ENCODE measurements at places on chromosomes 12 and 14.

DNA sequence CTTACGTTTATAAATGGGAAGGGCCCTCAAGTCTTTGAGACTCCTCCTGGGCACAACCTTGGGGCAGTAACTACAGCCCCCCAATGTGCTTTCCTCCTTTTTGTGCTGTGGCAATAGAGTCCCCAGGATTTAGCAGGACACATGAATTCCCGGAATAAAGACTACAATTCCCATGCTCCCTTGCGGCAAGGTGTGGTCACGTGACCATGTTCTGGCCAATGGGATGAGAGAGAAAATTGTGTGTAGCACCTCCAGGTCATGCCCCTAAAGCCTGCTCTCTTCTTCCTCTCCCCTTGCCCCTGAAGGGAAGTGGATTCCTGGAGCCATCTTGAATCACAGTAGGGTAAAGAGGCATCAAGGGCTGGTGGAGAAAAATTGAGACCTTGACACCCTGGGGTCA is 295.1 kb upstream of the SFSWAP start:
- DNase-seq, result no peak

DNA sequence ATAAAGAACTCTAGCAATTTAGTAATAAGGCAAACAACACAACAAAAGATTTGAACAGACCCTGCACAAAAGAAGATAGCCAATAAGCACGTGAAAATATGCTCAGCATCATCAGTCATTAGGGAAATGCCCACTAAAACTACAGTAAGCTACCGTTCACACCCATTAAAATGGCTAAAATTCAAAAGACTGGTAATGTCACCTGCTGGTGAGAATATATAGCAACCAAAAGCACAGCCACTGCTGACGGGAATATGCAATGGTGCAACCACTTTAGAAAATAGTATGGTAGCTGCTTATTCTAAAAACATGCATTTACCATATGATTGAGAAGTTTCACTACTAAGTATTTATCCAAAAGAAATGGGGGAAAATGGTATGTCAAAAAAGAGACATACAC is 74.9 kb downstream of the DPF3 start:
- DNase-seq, result no peak

DNA sequence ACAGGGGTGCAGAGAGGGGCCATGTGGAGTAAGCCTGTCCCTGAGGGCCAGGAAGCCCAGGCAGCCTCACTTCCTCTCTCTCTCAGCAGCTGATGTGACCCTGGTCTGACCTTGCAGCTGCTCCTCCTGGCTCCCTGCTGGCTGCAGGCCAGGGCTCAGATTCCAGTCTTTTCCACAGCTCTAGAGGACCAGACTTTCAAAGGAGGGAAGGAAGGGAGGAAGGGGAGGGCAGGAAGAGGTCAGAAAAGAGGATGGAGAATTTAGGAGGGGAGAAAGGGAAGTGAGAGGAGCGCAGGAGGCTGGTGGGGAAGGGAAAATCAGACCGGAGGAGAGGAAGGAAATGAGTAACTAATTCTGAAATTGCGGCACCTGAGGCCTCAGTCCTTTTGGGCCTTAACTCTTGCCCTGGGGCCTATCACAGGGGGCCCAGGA is 40.9 kb upstream of the VASH1 start:
- no peak for DNase-seq

DNA sequence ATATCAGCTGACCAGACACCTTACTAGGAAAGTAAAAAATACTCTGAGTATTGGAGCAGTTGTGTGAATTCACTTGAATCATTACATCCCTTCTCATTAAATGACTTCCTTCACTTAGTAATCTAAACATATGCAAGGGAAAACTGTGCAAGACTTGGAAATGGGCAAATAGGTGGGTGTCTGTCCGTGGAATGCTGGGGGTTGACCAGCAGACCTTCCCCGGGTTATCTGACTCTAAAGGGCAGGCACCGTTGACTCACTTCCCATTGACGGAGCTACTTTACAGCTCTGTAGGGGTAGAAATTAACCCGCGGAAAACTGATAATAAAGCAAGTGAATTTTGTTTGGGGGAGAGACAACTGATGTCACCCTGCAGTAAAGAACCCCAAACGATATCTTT is 199.3 kb downstream of the TTC7B start:
- no peak for DNase-seq

DNA sequence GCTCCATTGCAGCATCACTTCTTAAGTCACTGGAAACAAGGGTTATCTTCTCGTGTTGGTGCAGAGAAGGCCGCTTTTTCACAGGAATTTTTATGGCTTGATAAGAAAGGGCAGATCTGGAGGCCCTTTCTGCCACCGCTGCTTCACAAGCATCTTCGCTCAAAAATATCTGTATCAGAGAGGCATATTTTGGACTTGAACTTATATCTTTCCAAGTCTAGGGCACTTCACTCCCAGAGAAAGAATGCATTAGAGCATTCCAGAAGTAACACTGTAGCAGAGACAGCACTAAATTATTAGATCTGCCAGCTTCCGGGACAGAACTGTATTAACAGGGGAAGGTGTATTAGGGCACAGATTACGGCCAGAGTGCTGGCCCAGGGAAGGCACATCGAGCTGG is 151.7 kb upstream of the AMIGO2 start:
- DNase-seq, result no peak

DNA sequence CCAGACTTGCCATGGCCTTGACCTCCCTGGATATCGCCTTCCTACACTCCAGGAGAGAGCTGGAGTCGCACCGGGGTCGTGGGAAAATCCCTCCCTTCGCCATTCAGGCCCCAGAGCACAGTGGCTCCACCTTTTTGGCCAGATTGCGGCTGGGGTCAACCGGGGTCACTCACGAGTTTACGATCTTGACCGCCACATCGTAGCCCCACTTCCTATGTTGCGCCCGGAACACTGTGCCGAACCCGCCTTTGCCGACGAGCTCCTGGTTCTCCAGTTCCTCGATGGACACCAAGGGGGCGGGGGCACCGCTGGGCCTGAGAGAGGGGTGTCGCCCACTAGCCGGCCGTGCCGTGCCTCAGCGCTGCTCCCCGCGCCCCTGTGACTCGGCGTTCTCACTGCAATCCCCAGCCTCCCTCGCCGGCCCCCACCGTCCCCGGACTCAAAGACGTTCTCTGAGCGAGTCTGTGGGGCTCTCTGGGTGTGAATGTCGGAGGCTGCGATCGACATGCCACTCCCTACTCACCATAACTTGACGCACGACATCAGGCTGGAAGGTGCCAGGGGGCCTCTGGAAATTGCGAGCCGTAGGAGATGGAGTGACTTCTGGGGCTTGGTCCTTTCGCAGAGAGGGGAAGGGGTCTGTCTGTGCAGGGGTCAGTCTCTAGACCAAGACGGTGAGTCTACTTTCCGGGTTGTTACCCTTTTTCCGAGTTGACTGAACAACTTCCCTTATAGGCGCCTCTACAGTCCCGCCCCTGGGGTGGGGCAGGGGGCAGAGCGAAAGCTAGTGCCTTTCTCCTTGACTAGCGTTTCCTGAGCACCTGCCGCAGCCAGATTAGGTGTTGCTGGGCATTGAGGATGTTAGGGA is at the start of gene RIPK3:
TSS of gene RIPK3 (minus strand) at position 708 of the 868 bp plus-strand sequence. CDS start at position 543, 165 bp downstream.
- DNase-seq, result no peak

GRCh38 chr12:28882444-28882843 is 266.6 kb upstream of the FAR2 start:
- DNase-seq, result no peak

DNA sequence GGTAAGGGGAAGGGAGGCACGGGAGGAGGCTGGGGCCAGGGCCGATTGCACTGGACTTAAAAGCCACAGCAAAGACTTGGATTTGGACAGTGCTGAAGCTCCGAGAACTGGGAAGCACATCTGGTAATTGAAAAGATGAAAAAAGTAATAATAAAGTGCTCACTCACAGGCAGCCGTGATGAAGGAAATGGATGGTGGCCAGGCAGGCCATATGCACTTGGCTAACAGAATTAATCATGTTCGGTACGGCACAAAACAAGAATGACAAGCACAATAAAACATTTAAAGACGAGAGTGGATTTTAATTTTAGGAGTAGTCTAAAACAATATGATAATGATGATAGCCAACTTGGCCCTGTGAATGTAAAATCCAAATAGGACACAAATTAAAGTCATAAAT is 154.3 kb downstream of the VRK1 start:
- no peak for DNase-seq

GRCh38 chr12:95411466-95411865 is 62.5 kb upstream of the METAP2 start:
- no peak for DNase-seq

DNA sequence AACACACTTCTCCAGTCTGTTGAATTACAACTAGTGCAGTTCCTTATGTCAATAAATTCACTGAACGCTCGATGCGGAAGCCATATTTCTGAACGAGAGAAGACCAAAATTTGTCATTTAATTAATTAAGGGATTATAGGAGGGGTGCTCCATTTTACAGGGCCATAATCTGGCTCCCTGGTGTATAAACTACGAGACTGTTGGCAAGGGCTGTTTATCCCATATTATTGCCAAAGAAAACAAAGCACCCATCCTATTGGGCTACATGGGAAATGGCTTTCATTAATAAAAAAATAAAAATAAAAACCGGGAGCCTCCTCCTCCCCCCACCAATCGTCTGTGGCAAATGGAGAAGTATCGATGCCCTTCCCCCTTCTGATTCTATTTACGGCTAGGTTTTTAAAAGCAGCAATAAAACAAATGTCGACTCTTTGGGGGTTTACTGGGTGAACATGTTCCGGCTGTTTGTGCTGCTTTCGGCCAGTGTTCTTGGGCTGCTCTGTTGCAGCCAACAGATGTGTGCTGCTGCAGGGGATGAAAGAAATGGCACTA is 24.8 kb downstream of the ATF7 start:
- no peak for DNase-seq

DNA sequence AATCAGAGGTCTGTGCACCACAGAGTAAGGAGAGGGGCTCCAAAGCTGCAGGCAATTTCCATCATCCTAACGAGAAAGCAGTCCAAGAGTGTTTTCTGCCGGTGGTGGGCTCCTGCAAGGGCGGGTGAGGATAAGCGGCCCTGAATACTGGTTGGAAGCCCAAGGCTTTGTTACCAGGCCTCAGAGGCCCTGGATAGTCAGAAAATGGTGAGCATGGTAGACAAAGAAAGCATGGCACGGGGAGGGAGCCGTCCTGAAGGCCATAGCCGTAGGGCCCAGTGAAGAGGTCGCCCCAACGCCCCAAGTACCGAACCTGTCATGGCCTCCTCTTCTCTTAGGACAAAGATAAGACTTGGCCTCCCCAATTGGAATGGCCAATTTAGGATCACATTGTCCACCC is 306.6 kb upstream of the FKBP4 start:
- no peak for DNase-seq

DNA sequence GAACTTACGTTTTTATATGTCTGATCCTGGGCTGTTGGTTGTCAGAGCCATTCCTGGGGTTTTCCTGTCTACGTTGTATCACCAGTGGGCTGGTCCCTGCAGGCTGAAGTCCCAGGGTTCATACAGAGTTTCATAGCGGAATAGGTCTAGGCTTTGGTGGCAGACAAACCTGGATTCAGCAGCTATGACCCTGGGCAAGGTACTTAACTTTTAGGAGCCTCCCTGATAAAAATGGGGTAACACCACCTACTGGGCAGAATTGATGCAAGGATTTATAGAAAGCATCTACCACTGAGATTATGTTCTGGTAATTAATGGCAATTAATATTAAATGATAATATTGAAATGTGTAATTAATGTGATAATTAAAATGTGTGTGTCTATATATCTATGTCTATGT is 141.2 kb downstream of the SYNE2 start:
- no peak for DNase-seq

DNA sequence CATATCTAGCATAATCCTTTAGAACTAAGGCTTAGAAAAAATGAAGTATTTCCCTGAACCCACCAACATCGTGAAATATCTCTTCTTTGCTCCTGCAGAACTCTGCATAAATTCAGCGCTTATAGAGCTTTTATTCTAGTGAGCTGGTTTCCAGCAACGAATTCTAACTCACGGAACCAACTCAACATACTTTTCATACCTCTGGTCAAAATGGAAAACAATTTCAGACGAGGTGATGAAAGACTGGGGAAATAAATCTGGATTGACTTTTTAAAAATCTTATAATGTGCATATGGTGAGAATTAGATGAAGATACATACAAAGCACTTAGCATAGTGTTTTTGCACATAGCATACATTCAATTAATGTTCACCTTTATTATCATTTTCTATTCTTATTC is 62.6 kb upstream of the BBS10 start:
- no peak for DNase-seq

DNA sequence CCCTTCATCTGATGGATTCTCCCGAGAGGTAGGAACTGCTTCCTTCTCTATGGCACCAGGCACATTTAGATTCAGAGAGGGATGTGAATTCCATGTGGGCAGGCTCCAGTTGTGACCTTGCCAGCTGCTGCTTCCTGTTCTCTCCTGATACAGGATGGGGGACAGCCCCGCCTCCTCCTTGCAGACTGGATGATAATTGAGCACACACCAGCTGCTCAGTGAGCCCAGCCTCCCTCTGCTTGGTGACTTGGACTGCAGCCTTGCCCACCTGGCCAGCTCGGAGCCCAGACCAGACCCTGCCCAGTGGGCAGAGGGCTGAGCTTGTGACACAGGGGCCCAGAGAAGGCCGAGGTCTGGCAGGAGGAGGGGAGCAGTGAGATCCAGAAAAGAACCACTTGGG is 90.2 kb downstream of the CALM1 start:
- DNase-seq, result no peak

GRCh38 chr14:97544571-97544970 is 747.4 kb downstream of the VRK1 start:
- DNase-seq, result no peak

DNA sequence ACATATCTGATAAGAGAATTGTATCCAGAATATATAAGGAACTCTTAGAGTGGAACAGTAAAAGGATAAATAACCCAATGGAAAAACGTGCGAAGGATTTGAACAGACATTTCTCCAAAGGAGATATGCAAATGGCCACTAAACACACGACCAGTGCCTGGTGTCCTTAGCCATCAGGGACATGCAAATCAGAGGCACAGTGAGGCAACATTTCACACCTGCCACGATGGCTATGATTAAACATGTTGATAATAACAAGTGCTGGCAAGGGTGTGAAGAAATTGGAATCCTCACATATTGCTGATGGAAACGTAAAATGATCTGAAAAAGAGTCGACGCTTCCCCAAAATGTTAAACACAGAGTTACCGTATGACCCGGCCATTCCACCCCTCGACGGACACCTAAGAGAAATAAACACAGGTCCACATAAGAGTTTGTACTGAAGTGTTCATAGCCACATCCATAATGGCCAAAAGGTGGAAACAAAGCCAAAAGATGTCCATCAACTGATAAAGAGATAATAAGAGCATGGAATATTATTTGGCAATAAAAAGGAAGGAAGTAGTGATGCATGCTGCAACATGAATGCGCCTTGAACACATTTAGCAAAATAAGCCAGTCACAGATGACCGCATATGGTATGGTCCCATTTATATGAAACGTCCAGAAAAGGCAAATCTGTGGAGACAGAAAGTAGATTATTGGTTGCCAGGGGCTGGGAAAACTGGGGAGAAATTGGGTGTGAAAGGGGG is 6.3 kb upstream of the TMEM121 start:
- DNase-seq, result no peak

- no peak for DNase-seq
These were observed 87.7 kb downstream of the SSPN start for GRCh38 chr12:26283046-26283445.
